NCI-H524 treated with DMSO at 0.1 percent for 48 hours (cell line): ENCODE measurements at places on chromosomes 16 and 17.

DNA sequence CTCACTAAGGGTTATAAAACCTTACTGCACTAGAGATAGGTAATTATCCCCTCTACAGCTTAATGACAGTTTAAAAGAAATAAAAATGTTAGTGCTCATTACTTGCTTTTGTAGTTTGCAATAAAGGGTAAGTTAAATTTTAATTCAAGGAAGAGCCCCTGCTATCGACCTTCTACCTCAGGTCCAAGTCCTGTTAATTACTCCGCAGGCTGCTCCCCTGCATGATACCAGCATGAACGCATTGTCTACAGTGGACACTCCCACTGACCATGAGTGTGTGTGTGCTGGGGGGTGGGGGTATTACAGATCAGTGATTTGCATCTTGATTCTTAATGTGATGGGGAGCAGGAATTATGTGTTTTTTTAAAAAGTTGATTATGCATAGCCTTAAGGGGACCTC lies 103.1 kb downstream of the AATF start:
- DNase-seq: no peak

DNA sequence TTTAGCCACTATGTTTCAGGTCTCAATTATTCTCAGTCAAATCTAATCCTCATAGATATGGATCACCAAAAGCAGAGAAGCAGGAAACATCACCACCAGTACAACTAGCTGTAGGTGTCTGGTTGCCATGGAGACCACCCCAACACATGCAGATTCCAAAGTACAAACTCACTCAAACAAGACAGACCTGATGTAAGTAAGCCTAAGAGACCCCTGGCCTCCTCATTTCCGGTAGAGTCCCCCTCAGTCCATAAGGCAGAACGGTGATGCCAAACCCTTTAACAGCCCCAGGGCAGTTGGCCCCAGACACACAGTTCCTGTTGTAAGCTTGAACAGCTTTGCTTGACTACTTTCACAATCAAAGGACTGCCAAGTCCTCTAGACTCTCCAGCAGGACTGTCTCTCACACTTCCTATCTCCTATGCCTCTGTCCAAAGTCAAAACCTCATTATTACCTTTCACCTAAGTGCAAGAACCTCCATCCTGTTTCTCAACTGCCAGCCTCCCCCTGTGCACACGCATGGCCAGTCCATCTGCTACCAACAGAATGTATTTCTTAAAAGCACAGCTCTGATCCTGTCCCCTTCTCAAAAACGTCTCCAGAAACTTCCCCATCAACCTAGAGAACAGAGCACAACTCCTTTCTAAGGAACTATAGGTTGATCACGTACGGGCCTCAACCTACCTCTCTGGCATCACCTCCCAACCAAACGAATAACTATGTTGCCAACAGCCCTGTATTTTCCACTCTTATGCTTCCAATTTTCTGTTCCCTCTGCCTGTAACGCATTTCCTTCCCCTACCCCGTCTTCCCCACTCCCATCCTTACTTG lies 23.9 kb downstream of the SLC39A11 start:
- DNase-seq: no peak

- DNase-seq: no peak
Measured at GRCh38 chr17:47180337-47180736, 8.8 kb downstream of the CDC27 start.

GRCh38 chr17:50423553-50424159 lies 2.4 kb upstream of the ACSF2 start:
- no peak for DNase-seq

DNA sequence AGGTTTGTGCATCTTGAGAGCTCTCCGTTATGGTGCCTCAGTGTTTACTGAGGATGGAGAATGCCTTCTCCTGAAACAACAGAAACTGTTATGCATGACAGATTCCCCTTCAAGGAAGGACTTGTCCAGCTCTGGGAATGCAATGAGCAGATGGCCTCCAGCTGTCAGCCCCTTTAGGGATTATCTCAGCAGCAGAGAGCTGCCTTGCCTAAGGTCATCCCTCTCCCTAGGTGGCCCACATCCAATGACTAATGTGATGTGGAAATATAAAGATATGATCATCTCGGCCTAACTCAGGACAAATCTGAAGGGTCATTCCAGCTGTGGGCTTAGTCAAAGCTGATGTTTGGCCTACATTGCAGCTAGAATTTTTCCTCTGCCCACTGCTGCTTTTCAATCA lies 214.3 kb upstream of the N4BP1 start:
- peak; percentile 39 for DNase-seq

DNA sequence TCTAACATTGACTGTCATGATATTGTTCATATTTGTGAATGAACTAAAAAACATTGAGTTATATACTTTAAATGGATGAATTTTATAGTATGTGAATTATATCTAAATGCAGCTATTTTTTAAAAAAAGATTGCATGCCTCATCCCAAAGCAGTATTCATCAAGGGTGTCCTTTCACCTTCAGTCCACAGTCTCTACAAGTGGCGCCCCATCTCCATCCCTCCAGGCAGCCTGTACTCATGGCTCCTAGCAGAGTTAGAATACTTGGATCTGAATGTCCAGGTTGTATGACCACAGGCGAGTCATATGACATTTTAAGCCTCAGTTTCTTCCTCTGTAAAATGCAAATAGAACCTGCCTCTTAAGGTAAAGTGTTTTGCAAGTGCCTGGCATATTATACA lies 69.8 kb downstream of the TMEM100 start:
- no peak for DNase-seq

- peak; percentile 36 for DNase-seq
Measured at GRCh38 chr17:3888343-3889171, 4.3 kb downstream of the CAMKK1 start.

DNA sequence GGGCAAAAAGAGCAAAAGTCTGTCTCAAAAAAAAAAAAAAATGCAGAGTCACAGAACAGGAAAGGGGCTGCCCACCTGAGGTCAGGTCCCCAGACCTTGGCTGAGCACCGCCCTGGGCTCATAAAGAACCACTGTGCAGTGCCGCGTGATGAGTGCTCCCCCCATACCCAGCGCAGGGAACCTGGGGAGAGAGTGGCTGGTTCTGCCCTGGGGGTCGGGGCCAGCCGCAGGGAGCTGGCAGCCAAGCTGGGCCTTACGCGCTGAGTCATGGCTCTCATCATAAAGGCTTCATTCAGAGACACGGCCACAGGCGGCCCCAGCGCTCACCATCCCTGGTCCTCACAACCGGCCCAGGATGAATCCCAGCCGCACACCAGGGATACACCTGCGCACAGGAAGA lies 80.7 kb downstream of the RAB11FIP4 start:
- DNase-seq: no peak

DNA sequence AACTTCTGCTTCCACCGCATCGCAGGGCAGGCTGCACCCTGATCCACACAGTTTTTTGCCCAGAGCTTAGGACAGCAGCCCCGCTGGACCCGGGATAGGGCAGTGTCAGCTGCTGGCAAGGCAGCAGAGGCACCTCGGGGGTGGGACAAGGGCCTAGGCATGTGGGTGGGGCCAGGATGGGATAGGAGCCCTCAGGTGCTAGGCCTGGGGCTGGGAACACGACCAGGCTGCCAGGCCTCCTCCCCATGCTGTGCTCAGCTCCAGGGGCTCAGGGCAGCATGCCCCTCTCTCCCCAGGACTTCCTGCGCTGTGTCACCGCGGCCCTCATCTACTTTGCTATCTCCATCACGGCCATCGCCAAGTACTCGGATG lies 4.6 kb downstream of the CMTM3 start:
- no peak for DNase-seq

- no peak for DNase-seq
Measured at GRCh38 chr17:78168903-78169793, 767 bp downstream of the SYNGR2 start.

GRCh38 chr17:4998027-4998731 lies 429 bp downstream of the KIF1C start:
- DNase-seq: no peak

DNA sequence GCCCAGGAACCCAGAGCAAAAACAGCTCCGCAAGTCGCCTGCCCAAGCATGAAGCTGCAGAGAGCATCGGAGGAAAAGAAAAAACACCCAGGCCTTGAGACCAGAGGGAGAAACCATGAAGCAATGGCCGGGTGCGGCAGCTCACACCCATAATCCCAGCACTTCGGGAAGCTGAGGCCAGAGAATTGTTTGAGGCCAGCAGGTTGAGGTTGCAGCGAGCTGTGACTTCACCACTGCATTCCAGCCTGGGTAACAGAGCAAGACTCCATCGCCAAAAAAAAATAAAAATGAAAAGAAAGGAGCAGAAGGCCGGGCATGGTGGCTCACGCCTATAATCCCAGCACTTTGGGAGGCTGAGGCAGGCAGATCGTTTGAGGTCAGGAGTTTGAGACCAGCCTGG lies 40.3 kb downstream of the C16orf95 start:
- DNase-seq: no peak

DNA sequence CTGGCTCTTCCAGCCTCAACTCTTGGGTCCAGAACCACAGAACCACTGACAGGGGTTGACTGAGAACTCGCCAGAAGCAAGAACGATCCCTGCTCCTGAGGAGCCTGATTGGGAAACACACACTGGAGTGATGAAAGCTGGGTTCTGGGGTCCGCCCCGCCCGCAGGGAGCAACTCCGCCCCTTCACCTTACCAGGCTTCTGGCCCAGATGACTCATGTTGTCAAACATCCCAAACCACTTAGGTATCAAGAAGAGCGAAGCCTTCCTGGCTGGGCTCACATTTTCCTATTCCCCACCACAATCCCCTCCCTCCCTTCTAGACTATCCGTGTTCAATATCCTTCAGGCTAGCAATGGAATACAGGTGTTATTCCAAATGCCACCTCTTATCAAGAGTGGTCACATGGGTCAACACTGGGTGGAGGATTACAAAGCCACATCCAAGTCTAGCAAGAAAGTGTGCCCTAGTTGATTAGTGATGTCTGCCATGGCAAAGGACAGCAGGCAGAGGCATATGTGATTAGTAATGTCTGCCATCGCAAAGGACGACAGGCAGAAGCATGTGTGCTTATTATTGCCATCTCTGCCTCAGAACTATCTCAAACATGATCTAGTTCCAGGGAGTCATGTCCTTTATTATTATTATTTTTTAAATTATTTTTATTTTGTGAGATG lies 70.5 kb downstream of the TIMM22 start:
- DNase-seq: no peak

DNA sequence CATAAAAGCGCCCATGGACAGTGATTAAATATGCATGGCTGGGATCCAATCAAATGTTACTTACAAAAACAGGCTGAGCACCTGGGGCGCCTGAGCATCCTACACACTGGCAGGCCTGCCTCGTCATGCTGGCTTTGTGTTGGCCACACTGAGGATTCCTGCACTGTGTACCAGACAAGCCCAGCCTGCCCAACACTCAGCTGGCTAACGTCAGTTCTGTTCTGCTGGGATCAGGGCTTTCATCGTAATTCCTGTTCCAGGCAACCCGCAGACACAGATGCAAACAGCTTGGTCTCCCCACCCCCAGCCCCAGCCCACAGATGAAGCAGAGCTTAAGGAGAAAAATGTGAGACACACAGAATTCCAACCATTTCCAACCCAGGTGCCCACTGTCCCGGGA lies 30.7 kb downstream of the PIMREG start:
- DNase-seq: no peak

GRCh38 chr16:64615630-64616280 lies 506.1 kb downstream of the CDH11 start:
- peak; percentile 90 for DNase-seq

DNA sequence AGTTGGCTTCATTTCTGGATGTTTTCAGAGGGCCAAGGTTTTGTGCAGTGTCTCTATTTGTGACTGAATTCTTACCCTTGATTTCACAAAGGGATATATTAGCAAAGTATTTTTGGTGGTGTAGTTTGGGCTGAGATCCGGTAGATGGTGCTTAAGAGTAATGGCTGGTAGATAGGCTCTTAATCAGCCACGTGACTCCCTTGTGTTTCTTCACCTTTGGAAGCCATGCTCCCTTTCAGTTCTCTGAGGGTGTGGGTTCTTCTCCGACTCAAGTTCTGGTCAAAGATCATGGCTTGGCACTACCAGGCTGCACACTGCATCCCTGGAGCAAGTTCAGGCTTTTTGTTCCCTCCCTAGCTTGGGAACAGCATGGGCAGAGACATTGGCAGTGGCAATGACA lies 887.3 kb downstream of the CDH8 start:
- DNase-seq: no peak

GRCh38 chr16:55488306-55488705 lies 9.3 kb downstream of the MMP2 start:
- DNase-seq: no peak

DNA sequence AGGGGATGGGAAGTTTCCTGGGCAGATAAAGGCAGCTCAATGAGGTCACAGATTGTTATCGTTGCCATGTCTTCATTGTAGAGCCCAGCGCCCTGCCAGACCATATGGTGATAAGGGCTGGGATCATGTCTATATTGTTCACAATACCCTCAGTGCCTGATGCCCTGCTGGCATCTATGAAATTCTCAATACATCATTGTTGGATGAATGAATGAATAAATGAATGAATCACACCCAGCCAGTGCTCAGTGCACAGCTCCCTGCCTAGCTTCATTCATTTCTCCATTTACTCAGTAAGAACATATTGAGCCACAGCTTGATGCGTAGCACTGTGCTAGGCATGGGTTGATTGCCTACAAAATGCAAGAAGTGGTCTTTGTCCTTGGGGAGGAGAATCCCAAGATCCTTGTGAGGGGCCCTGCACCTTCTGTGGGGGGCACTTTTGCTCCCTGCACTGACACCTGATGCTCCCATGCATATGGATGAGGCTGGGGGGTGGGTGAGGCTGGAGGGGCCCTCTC lies 29.7 kb downstream of the MRC2 start:
- DNase-seq: no peak

- DNase-seq: no peak
Measured at GRCh38 chr16:75503801-75504200, 8.6 kb upstream of the CHST6 start.

- no peak for DNase-seq
Measured at GRCh38 chr17:42135151-42135550, 12.5 kb downstream of the HSPB9 start.

DNA sequence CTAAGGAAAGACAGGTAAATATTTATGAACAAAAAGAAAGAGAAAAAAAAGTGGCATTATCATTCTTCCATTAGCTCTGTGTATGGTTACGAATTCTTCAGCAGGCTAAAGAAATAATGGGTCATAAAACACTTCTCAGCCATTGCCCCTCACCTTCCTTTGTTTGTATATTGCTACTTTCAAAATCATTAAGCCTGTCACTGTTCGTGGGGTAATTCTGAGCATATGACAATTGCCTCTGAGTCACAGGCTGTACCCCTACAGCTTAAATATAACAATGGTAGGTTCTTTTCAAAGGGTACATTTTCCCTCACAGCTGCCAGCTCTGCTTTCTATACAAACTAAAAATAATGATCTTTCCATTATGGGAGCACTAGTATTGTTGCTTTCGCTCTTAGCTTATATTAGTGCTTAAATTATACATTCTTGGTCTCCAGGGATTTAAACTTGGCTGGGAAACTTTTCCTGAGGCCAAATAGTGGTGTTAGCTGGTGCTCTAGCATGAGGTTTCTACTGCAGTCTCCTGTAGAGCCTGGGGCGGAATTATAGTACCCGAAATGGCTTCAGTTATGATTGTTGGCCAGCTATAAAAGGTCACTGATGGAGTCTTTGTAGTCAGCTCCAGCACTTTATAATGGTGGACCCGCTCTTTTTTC lies 74.7 kb upstream of the CDH11 start:
- no peak for DNase-seq

DNA sequence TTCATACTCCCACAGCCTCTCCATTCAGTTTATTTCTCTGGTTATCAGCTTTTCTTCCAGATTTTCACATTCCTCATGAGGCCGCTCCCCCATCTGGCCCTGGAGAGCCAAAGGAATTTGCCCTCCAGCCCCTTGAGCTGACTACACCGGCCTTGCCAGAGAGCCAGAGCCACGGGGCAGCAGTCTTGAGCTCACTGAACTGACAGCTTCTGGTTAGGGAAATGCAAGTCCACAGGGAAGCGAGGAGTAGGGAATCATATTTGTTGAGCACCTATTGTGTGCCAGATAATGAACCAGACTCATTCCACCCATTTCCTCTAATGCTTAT lies 102.4 kb downstream of the ABCC12 start:
- DNase-seq: no peak
